ENCODE measurements at places on chromosomes 7 and 10.

- DNase-seq = no peak
Observed at GRCh38 chr7:137625197-137625596, 221.6 kb downstream of the DGKI start.

GRCh38 chr7:129843365-129843898 is 109.3 kb downstream of the UBE2H start:
- no peak for DNase-seq

GRCh38 chr7:106916679-106917078 is 51.6 kb downstream of the PIK3CG start:
- no peak for DNase-seq

GRCh38 chr10:7515439-7515838 is 104.6 kb upstream of the SFMBT2 start:
- no peak for DNase-seq

DNA sequence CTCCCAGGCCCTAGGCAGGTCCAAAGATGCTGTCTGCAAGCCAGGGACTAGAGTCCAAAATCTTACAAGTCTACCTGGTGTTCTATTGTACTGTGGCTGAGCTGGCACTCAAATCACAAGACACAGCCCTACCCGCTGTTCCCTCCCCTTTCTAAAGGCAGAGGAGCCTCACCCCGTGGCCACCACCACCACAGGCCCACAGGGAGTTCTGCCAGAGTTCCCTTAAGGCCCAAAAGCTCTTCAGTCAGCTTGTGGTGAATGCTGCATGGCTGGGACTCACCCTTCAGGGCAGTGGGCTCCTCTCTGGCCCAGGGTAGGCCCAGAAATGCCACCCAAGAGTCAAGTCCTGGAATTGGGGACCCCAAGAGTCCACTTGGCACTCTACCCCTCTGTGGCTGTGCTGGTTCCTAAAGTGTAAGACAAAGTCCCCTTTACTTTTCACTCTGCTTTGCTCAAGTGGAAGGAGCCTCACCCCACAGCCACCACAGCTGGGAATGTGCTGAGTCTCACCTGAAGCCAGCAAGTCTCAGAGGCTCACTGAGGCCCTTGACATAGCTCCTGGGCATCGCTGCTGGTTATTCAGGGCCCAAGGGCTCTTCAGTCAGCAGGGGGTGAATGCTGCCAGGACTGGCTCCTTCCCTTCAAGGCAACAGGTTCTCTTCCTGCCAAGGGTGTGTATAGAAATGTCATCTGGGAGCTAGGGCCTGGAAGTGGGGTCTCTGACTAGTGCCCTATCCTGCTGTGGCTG is 48.8 kb upstream of the PSAP start:
- no peak for DNase-seq

DNA sequence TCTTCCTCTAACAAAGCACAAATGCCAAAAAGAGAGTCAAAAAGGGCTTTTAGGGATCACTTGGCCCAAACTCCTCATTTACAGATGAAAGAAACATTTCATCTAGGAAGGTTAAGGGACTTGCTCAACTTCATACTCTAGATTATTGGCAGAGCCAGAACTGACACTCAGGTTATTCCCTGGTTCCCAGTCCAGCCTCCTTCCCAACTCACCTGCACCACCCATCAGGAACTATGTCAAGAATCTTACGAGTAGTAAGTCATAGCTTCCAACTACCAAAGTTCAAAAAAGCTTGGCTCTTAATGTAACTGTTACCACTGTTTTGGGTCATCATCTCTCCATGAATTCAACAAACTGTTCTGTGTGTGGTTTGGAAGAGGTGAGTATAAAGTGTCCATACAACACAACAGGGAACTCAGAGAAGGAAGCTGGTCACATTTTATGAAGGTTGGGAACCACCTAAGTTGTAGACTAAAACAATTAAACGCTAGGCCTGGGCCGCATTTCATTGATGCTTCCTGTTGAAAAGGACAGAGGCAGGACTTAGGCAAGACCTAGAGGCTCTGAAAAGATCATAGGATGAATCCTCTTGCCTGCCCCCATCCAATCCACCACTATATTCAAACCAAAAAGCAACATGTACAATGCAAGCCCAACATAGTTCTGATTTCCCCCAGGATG is 9.1 kb downstream of the PIK3AP1 start:
- no peak for DNase-seq

- DNase-seq = no peak
Observed at GRCh38 chr7:105831824-105832535, 44.4 kb downstream of the ATXN7L1 start.

DNA sequence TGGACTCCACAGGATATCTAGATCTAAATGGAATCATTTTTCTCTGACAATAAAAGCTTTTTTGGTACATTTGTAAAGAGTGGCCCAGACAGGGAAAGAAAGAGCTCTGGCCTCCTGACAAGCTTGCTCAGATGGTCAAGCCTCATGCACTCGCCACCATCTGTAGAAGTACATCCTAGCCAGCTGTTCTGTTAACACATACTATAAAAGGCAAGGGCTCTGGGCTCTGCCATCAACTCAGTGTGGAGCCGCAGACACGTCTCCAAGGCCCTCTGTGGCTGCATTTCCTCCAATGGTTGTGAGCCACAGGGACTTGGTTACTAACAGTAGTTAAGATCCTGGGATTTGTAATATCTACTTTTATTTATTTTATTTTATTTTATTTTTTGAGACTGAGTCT is 70.8 kb upstream of the KDM7A start:
- no peak for DNase-seq

GRCh38 chr7:38565289-38565688 is 65.9 kb downstream of the AMPH start:
- DNase-seq = no peak

DNA sequence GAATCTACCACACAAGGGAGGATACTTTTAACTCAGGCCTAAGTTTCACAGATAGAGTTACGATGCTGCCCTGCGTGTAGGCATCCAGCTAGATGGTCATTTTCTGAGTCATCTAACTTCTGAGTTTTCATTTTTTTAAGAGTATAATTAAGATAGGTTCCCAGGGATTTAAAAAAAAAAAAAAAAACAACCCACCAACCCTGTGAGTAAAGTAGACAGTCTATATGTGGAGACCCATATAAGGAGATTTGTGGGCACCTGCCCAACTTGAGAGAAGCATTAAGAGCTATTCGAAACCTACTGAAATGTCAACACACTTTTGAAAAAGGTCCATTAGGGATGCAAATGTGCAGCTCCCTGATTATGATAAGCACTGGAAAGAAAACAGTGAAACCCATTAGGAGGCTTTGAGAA is 257.3 kb downstream of the TRIL start:
- DNase-seq = no peak

DNA sequence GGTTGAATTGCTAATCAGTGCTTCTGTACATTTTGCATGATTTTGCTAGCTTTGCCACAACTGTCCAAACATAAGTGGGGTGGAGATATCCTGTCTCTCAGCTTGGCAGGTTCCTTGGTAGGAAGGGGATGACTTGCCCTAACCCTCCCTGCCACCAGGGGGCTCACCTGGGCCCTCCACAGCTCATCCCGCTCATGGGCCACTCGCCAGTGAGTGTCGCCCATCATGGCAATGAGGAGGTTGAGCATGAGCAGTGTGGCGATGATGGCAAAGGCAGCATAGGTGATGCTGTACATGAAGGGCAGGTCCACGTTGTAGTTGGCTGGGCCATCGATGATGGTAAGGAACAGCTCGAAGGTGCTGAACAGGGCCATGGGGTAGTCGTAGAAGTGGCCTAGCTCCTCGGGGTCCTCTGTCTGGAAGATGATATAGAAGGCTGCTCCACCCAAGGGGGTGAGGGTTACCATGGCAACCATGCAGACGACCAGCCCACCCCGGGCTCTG is 12.2 kb downstream of the TRPV6 start:
- no peak for DNase-seq

DNA sequence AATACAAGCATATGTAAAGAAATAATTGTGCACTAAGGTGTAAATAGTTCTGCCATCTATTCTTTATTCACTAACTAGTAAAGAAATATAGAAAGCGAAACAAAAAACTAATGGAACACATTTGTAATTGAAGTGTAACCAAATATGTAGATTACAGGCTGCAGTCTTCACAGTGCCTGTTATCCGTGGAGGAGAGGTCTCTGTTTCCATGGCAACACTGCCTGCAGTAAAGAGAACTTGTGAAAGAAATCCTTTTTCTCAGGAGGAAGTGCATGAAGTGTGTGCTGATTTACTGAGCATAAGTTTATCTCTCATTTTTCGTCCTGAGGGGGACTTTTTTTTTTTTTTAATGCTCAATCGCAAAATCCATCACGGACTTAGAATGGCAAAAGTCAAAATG is 102.5 kb downstream of the APBB1IP start:
- no peak for DNase-seq

DNA sequence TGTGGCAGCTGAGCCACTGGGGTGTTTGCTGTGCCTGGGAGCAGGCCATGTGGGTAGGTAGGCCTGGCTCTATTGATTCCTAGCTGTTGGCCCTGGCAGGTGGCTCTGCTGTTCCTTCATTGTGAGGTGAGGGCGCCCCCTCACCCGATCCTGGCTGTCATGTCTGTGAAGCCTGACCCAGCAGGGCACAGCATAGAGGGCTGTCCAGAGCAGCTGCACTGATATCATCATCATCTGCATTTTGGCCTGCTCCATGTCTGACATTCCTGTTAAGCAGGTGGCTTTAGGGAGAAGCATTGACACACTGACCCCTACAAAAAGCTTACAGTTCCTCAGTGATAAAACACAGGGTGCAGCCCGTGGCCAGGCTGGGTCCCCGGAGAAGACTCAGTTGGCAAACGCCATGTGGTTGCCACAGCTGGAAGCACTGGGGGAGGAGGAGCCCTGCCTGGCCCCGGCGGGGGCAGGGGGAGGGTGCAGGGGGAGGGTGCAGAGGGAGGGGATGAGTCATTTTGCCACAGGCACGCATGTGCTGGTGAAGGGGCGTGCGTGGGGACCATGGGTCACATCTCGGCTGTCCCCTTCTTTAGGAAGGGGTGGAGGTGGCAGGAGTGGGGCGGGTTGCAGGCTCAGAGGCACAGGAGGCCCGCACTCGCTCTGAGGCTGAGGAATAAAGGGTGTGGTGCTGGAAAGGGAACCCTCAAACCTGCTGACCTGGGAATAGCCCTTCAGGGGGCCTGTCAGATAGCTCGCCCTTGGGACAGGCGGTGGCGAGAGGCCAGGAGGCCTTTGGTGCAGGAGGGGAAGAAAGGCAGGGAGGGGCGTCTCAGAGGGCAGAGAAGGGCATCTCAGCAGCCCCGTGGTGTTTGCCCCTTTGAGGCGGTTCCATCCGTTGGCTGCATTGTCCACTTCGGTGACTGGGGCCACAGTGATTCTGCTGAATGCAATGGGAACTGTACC is 31.6 kb downstream of the IKZF1 start:
- DNase-seq = peak; percentile 38

GRCh38 chr10:125721035-125721434 is 1.5 kb downstream of the EDRF1 start:
- DNase-seq = no peak

GRCh38 chr10:32160864-32161263 is 104.6 kb upstream of the KIF5B start:
- DNase-seq = no peak

- DNase-seq = no peak
Observed at GRCh38 chr7:54546081-54546985, 4.2 kb downstream of the VSTM2A start.

GRCh38 chr10:87547734-87548311 is 43.1 kb downstream of the MINPP1 start:
- DNase-seq = no peak

- DNase-seq = no peak
Observed at GRCh38 chr10:117005527-117006055, 604 bp upstream of the SHTN1 start.

DNA sequence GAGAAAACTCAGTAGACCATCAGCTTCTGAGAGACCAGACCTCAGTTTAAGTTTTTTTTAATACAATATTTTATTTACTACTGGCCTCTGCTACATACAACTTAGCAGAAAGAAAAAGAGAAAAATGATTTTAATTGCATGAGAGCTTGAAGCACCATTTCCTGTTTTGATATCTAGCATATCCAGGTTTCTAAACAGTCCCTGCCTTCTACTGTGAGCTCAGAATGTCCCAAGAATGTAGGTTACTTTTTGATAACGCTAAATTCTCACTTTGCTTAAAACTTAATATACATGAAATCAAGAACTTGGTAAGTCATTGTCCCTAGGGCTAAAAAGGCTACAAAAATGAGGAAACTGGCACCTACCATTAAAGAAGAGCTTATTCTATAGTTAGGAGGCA is 7.0 kb downstream of the TMEM243 start:
- DNase-seq = no peak

DNA sequence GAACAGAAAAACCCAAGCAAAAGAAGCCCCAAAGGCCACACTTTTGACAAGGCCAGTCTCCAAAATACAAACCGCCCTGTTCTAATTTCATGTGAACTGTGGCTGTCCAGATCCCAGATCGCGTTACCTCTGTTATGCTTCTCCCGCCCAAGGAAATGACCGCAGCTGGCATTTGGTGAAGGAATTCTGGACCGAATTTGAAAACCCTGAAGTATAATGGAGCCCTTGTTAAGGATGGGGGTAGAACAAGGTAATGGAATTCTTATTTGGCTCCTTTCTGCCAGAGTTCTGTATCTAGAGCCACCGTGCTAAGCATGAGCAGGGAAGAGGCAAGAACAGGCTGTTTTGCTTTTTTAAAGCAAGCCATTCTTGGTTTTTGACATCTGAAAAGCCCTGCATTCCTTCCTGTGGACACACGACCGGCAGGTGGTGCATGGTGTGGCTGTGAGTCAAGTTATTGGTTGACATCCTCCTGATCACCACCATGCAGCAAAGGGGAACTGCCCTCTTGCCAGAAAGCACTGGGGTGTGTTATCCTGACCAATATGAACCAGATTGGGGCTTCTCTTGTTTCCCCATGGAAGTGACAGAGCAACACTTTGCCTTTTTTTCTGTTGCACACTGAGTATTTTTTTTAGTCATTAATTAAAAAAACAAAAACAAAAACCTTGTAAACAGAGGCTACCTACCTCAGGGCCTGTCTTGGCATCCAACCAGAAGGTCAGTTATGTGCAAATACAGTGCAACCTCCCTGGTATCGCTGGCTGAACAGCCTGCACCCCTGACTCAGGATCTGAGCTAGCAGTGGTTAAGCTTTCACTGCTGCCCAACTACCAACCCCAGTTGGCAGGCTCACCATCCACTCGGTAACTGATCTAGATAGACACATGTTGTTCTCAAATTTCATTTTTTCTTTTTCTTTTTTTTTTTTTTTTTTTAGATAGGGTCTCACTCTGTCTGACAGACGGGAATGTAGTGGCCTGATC is 14.2 kb downstream of the UCMA start:
- no peak for DNase-seq
